ENCODE measurements at places on chromosomes 1 and 21.

DNA sequence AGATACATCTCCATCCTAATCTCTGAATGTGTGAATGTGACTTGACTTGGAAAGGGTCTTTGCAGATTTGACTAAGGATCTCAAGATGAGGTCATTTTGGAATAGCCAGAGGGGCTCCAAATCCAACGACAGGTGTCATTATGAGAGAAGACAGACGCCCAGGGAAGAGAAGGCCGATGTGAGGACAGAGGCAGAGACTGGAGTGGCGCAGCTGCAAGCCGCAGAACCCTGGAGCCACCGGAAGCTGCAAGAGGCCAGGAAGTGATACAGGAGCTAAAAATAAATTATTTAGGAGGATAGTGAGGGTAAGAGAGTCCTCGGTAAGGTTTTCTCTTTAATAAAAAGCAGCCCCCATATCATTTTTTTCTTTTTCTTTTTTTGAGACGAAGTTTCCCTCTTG, 9.7 kb upstream of the AADACL4 start:
- DNase-seq = no peak

DNA sequence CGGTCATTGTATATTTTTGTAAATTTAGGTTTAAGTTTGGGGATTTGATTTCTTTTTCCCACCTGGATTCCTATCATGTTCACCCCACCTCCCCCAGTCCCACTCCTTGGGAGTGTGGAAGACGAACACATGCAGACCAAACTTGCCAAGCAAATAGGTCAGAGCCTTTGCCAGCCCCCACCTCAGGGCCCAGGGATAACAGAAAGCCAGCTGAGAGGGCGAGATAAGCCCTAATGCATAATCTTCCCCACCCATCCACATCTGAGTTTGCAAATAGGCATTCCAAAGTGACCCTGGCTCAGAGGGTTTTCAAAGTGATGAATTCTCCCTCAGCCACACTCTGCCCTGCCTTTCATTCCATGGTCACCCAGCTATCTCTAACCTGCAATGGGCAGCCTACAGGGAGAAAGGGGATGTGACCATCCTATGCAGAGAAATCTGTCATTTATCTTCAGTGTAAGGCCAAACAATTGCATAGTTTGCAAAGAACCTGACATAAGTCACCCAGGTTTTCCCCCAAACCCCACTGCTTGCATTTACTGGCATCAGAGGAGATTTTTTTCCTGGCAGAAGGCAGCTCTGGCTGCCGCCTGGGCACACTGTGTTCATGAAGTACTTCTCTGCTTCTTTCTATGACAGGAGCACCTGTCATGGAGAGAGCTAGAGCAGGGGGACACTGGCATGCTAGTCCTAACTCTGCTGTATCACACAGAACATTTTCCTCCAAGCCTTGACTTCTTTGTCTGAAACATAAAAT, 69.0 kb upstream of the NFIA start:
- DNase-seq = no peak

DNA sequence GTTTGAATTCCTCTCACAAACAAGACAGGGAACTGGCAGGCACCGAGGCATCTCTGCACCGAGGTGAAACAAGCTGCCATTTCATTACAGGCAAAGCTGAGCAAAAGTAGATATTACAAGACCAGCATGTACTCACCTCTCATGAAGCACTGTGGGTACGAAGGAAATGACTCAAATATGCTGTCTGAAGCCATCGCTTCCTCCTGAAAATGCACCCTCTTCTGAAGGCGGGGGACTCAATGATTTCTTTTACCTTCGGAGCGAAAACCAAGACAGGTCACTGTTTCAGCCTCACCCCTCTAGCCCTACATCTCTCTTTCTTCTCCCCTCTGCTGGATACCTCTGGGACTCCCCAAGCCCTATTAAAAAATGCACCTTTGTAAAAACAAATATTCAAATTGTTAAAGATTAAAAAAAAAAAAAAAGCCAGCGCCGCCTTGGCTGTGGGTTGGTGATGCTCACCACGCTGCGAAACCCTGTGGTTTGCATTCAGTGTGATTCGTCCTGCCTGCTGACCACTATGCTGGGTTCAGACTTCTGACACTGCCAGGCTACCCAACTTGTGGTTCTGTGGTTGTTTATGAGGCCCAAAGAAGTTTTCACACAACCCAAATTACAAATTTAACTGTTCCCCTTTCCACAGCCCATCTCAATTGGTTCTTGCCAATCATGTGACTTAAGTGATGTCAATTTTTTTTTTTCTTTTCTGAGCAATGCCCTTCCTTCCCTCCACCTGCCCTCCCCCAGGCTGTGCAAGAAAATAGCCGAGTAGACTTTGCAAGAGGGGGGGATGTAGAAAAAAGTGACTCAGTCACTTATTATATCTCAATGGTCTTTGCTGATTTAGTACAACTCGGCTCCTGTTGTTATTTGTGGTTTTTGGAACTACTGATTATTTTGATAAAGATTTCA, at the start of gene RUNX1:
Gene RUNX1 (minus strand): TSS at position 597 of the 912 bp plus-strand sequence.
- no peak for DNase-seq

GRCh38 chr1:218361298-218362065, 16.3 kb downstream of the TGFB2 start:
- no peak for DNase-seq

GRCh38 chr1:233695901-233696300, 82.0 kb downstream of the KCNK1 start:
- DNase-seq = no peak

- no peak for DNase-seq
Measured at GRCh38 chr1:246798606-246799496, 74.6 kb downstream of the SCCPDH start.

DNA sequence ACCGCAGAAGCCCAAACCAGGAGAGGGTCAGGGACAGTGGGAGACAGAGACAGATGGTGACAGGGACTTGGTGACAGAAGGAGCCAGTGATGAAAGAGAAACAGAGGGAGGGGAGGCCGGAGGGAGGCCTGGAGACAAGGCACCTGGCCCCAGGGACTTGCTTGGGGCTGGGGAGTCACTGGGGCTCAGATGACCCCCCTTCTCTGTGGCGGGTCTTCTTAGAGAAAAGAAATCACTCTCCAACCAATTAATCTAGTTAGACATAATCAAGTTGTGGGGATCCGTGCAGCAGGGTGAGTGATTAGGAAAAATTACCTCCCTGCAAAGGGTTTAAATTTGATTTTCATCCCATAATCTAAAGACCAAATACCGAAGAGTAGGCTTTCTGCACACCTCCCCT, 519.8 kb downstream of the PTPRU start:
- no peak for DNase-seq

- DNase-seq = no peak
Measured at GRCh38 chr1:14968251-14968851, 185.2 kb upstream of the TMEM51 start.

All from NT2/D1 (cell line).